Effector memory CD4-positive, alpha-beta T cell (primary cell): ENCODE measurements at places on chromosomes 2 and 18.

GRCh38 chr2:194826241-194826640 lies 830.8 kb upstream of the SLC39A10 start:
- no peak for DNase-seq

- DNase-seq, result no peak
Observed at GRCh38 chr2:115214050-115214449, 771.6 kb downstream of the DPP10 start.

DNA sequence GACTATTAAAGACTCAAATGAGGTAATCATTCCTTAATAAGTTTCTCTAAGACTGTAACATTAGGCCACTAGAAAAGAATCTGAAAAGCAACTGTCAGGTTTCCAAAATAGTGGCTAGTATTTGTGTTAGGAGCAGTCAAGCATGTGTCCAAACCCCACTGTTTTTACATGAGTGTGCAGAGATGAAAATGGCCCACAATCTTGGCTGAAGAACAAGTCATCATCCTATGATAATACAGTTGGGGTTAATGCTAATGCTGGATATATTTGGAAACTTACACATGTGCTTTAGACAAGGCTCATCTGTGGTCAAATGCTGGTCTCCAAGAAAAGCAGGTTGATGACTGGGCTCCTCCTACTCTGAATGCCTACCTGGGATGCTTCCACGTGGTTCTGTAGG lies 73.6 kb downstream of the MAIP1 start:
- no peak for DNase-seq

GRCh38 chr2:52821631-52822030 lies 946.0 kb upstream of the CHAC2 start:
- no peak for DNase-seq

DNA sequence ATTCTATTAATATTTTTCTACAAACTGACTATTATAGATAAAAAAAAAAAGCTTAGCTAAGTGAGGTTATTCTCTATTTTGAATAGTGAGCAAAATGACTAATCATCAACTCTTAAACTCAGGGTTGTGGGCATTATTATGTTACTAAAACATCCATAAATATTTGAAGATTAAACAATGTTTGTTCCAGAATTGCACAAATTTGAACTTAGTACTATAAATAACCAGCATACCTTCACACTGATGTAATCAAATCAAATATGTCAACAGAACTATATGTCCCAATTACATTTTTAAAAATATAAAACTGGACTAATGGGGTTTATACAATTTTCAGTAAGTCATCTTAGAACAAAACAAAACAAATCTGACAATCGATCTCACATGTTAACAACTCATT lies 800.9 kb downstream of the LRP1B start:
- no peak for DNase-seq

DNA sequence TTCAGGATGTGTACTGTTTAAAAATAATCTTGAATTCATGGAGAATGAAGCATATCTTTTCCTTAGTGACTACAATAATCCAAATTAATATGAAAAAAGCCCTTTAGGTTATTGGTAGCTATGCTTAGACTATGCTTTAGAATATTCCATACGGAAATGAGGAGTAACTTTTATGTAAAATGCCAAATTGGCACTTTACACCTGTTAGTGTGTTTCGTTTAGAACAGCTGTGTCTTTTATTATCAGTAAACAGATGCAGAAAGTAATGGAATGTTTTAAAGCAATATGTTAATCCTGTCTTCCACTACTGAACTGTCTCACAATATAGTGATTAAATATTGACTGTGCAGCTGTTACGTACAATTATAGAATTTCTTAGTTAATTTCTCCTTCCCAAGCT lies 129.6 kb downstream of the PMS1 start:
- no peak for DNase-seq

DNA sequence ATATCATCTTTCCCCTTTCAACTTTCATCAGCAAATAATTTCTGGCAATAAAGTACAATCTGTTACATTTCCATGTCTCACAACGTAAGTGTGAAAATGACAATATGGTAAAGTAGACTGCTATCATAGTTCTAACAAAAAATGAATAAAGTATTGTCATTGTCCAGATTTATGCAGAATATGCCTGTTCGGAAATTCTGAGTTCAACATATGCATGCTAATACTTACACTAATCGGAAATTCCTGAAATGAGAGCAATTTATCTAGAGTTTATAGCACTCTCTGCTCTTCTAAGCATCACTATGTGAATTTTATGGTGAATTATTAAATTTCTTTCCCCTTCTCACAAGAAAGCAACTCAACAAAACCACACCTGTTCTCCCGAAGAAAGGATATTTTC lies 8.1 kb downstream of the CWC22 start:
- DNase-seq, result no peak

- no peak for DNase-seq
Observed at GRCh38 chr18:32139835-32140283, 48.2 kb downstream of the RNF138 start.

DNA sequence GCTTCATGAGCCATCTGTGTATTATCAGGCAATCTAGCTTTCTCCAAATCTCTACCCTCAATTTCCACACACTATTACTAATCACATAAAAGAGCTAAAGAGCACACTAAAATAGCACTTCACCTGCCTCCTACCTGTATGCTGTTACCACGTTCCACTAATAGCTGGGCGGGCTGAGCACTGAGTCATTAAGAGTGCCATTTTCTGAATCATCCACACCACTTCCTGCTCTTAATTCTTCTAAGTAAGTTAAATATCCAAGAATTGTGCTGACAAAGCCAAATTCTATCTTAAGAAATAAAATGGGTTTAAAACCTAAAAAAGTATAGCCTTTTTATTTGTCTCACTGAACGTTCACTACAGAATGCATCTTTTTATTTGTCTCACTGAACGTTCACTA lies 35.7 kb downstream of the NOL10 start:
- no peak for DNase-seq

- no peak for DNase-seq
Observed at GRCh38 chr2:138245310-138245709, 256.3 kb upstream of the SPOPL start.

DNA sequence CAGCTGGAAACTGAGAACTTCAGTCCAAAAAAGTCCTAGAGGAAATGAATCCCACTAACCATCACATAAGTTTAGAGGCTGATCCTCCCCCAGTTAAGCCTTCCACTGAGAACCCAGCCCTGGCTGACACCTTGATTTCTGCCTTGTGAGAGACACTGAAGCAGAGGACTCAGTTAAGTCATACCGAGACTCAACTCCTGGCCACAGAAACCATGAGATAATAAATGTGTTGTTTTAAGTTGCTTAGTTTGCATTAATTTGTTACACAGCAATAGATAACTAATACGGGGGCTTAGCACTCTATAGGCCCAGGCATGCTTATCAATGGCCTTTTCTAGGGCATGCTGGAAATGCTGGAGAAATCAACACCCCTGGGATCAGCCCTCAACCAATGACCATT lies 3.4 kb upstream of the ADD2 start:
- DNase-seq, result no peak

DNA sequence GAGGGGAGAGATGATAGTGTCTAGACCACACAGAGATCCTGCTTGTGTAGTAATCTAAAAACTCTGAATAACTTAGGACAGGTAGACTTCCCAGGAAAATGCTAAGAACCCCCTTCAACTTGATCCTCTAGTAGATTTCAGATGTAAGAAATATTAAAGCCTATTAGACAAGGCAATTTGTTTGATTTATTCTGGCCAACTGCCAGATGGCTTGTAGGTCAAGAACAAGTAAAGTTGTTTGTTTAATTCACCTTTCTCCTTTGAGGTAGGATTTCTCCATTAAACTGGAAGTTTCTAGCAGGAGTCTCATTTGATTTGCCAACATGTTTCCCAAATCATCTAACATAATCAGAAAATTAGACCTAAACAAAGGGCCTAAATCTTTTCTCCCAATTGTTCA lies 48.6 kb downstream of the SH3RF3 start:
- DNase-seq, result no peak

DNA sequence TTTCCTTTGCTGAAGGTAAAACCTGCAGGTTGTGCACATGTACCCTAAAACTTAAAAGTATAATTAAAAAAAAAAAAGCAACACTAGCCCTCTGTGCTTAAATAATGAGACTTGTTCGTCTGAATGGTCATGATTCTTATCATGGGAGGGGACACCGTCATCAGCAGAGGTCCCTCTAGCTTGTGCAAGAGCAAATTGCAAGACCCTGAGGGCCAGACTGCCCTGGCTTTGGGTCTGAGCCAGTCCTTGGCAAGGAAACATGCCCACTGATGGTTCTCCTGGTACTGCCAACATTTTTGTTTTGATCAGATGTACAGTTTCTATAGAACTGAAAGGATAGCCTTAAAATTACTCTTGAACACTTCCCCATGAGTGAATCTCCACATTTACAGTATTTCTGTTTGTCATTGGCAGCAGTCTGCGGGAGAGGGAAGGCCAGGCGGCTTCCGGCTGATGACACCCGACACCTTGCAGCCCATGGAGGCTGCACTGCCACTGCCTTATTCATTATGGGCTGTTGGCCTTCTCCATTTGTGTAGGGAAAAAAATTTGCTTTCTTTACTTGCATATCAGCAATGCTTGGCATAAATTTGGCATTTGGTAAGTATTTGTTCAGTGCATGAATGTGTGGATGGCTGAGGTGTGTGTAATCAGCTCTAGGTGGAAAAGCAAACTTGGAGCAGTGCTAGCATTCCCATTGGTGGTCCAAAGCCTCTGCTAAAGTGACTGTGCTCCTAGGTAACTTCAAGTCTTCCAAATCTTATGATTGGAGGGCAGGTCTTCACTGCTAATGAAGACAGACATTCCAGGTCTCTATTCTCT lies 161.6 kb upstream of the ALKAL2 start:
- no peak for DNase-seq

GRCh38 chr2:167932123-167932693 lies 315.2 kb downstream of the STK39 start:
- DNase-seq, result no peak
